ENCODE measurements at places on chromosomes 3 and 15. TPM values are rescaled to one million over a fixed set of nuclear protein-coding genes. Genes with fewer than 3 reads are reported as not detected.

DNA sequence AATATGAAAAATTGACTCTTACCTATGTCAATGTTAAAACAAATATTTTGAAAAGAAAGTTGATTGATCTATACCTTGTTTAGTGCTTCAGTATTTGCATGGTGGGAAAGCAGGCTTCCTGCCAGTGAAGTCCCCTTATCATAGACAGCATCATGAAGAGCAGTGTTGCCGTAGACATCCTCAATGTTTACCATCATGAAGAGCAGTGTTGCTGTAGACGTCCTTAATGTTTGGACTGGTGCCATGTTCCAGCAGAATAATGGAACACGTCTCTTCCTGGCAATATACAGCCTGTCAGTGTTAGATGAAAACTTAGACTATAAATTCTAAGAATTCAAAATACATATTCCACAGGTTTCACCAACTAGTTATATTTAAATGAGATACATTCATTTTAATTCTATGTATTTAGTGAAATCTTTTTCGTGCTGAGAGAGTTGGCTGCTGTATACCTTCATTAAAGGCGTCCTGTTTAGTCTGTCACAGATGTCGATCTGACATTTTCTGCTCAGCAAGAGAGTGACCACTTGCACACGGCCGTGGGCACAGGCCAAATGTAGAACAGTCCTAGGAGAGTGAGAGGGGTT, 116.8 kb downstream of the LMLN start:
- DNase-seq, result no peak

DNA sequence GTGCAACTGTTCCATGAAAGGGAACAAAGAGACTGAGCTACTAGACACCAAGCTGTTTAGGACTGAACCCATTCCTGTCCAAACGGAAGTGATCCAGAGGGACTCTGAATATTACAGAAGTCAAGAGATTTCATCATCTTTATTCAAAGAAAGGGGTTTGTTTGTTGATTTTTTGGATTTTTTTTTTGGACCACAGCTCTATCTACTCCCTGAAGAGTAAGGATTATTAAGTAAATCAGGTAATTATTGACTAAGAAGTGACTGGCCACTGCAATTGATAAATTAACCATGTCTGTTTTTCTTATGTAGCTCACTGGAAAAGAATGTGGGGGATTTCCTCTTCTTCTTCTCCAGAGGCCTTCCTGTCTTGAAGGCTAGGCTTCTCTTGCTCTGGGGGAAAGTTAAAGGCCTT, 146.6 kb upstream of the TPM1 start:
- no peak for DNase-seq

DNA sequence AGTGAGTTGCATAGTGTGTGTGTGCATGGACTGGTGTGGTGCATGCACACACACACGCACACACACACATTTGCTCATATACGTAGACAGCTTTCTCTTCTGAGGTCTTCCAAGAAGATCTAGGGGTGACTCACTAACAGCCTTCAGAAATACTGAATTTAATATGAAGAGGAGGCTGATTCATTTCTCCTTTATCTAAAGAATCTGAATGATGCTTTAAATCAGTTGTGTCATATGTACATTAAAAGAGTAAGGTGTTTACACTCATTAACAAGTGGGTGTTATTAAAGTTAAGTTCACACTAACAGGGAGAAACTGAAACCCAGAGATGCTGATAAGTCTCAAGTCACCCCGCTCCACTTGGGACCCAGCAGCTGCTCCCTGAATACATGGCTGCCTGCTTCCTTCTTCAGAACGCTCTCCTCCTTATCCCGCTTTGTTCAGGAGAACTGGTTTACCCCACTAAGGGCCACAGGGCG, 22.0 kb downstream of the TMPRSS7 start:
- no peak for DNase-seq

- DNase-seq, result no peak
These were observed 18.4 kb downstream of the ANKDD1A start for GRCh38 chr15:64930019-64930652.

The FETUB gene
- not detected for total RNA-seq

DNA sequence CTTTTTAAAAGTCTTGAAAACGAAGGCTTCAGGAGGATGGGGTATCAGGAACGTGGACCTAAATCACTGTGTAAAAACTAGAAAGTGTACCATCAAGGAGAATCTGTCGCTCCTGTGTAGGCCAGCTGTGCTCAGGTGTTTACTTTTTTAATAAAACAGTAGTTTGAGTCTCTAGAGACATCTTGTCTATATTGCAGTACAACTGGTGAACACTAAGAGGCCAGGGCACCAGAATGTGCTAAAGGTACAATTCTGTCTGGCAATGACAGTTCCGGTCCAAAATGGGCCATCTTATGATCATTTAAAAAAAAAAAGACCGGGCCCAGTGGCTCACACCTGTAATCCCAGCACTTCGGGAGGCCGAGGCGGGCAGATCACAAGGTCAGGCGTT, 61.8 kb upstream of the MCF2L2 start:
- DNase-seq, result no peak

Data from neural progenitor cell (in vitro differentiated cells).